ENCODE measurements at places on chromosomes 3 and 15.

DNA sequence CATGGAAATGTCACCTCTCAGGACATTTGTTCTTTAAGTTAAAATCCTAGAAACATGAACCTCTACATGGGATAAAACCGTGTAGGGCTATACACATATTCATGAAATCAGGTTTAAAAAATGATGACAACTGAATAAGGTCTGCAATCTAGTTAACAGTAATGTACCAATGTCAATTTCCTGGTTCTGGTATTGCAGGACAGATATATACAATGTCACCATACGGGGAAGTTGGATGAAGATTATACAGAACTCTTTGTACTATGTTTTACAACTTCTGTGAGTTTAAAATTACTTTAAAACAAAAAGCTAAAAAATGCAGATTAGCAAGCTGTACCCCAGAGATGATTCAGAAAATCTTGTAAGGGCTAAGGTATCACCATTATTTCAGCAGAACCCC, 6.7 kb downstream of the CNTN3 start:
- no peak for DNase-seq

DNA sequence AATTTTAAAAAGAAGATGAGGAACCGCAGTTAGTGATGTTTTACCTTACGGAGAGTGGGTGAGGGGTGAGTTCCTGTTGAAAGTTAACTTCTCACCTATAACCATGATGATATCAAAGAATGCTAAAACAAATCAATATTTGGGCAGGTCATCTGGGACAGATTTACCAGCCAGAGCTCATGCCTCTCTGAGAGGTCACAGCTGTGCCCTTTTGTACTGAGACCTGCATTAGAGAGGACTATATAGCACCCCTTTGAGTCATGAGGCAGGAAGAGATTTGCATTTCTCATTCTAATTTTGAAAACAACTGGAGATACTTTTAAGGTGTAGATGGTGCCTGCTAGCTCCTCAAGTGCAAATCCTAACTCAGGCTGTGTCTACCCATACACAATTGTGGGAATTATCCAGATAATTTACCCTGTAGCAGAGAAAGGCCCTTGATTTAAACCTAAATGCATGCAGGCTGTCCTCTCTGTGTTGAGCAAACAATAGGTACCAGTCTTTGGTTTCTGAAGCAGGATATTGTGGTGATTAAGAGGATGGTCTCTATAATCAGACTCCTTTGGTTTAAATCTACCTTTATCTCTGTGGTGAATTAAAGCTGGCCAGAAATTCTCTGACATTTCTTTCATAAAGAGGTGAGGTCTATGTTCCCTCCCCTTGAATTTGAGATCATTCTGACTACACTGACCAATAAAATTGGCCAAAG, 5.8 kb upstream of the TM4SF4 start:
- no peak for DNase-seq

- DNase-seq = no peak
These were observed 1.4 kb upstream of the ROBO2 start for GRCh38 chr3:77038468-77038929.

- DNase-seq = no peak
These were observed 8.8 kb downstream of the STOML1 start for GRCh38 chr15:73983211-73983727.

DNA sequence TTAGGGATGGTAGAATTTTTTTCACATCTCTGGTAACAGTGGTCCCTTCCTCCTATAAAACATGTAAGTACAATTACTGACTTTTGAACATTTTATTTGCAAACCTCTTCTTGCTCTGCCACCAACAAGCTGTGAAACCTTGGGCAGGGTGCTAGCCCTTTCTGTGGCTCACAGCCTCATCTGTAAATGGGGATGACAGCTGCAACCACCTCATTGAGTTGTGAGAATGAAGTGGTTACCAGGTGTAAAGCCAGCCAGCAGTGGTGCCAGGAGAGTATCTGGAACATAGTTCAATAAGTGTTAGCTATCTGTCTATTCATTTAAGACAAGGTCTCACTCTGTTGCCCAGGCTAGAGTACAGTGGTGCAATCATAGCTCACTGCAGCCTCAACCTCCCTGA, 278.1 kb downstream of the ERC2 start:
- no peak for DNase-seq

- no peak for DNase-seq
These were observed 51.5 kb downstream of the PRKAR2A start for GRCh38 chr3:48795997-48796732.

- DNase-seq = no peak
These were observed 62.8 kb downstream of the POLR2M start for GRCh38 chr15:57769266-57769665.

DNA sequence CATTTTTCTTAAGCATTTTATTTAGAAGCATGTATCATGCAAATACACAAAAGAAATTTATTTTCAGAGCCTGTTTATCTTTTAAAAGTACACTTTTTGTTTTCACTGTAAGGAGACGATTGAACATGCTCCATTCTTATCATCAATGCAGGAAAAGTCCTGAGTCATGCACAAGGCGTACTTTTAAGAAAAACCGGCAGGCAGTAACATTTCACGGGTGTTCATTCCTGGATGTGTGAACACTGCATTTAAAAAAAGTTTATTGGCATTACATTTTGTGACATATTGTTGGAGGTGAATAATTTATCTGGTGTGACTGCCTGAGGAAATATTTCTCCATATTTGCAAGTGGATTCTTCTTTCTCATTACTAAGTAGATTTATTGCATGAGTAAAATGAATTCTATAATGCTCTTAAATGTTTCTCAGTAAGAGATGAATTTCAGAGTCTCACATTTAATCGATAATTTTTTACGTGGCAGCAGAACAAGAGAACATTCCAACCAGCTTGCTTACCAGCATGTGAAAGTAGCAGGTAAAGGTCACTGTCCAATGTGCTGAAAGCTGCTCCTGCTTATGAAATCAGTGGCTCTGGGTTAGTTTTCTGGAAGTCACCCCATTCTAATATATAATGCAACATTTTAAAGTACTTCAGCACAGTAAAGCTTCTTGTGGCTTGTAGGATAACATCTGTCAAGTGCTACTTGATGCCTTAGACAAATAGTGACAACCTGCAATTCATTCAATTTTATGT, 87.0 kb downstream of the SV2B start:
- DNase-seq = no peak

- DNase-seq = no peak
These were observed 58.5 kb upstream of the PPARG start for GRCh38 chr3:12230406-12230805.

DNA sequence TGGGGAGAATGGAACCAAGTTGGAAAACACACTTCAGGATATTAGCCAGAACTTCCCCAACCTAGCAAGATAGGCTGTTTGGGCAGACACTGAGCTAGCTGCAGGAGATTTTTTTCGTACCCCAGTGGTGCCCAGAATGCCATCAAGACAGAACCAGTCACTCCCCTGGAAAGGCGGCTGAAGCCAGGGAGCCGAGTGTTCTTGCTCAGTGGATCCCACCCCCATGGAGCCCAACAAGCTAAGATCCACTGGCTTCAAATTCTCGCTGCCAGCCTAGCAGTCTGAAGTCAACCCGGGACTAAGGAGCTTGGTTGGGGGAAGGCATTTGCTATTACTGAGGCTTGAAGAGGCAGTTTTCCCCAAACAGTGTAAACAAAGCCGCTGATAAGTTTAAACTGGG, 152.4 kb downstream of the MBNL1 start:
- DNase-seq = no peak

GRCh38 chr3:194204042-194204987, 68.4 kb downstream of the HES1 start:
- no peak for DNase-seq

DNA sequence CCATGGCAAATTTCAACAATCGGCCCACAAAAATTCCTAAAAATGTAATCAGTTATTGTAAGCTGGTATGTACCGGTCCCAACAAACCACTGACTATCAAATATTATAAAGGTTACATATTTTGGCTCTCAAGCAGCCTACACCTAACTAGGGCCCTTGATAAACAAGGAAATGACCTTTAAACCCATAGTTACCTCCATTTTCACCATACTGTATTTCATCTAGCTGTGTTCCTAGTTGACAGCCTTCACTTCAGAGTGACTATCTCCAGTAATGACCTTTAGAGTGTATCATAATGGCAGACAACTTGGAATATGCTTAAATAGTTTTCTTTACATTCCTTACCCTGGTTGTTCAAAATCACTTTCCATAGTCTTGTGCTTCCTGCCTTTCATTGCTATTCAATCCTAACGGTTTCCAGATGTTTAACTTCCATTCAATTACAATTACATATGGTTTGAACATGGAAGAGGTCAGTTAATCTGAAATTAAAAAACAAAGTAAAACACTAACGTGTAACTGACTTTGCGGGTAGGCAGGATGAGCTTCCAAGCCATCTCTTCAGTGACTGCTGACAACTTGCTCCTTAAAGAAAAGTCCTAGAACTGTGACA, 111.9 kb upstream of the TSC22D2 start:
- DNase-seq = no peak

- DNase-seq = no peak
These were observed 5.0 kb upstream of the PRRT3 start for GRCh38 chr3:9957214-9957613.

GRCh38 chr3:38630606-38631005, 18.9 kb downstream of the SCN5A start:
- DNase-seq = no peak

DNA sequence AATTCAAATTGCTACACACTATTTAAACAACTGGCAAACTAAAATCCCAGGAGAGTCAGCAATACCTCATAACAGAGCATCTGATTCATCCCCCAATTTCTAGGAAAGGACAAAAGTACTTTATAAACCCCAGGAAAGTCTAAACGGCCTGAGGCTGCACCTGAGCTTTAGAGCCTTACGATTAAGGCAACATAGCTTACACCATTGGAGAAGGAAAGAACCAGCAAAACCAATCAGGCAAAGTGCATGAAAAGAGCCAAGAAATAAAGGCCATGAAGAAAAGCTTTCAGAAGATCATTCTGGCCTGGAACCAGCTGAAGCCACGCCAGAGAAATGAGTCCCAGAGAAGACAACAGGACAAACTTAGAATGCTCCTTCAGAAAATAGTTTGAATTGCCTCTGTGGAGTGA, 48.1 kb downstream of the PTPN9 start:
- no peak for DNase-seq

GRCh38 chr15:87490666-87491065, 765.9 kb downstream of the NTRK3 start:
- no peak for DNase-seq

DNA sequence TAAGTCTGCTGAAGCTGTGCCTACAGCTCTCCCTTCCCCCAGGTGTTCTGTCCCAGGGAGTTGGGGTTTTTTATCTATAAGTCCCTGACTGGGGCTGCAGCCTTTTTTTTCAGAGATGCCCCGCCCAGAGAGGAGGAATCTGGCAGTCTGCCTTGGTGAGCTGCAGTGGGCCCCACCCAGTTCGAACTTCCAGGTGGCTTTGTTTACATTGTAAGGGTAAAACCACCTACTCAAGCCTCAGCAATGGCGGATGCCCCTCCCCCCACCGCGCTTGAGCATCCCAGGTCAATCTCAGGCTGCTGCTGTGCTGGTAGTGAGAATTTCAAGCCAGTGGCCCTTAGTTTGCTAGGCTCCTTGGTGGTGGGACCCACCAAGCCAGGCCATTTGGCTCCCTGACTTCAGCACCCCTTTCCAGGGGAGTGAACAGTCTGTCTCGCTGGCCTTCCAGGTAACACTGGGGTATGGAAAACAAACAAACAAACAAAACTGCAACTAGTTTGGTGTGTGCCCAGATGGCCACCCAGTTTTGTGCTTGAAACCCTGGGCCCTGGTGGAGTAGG, 189.4 kb downstream of the MFSD1 start:
- DNase-seq = no peak

DNA sequence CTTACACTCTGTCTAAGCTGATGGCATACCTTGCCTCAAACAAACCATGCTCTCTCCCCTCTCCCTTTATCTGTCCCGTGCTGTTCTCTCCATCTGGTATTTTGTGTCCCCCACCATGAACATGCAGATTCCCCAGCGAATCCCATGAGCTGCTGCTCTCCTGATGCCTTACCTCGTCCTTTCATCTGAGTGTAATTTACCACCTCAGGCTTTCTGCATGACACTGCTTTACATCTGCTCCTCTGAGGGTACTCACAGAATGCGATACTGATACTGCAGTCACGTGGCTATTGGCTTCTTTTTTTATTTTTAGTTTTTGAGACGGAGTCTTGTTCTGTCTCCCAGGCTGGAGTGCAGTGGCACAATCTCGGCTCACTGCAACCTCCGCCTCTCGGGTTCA, 341.7 kb downstream of the PTPRG start:
- no peak for DNase-seq

DNA sequence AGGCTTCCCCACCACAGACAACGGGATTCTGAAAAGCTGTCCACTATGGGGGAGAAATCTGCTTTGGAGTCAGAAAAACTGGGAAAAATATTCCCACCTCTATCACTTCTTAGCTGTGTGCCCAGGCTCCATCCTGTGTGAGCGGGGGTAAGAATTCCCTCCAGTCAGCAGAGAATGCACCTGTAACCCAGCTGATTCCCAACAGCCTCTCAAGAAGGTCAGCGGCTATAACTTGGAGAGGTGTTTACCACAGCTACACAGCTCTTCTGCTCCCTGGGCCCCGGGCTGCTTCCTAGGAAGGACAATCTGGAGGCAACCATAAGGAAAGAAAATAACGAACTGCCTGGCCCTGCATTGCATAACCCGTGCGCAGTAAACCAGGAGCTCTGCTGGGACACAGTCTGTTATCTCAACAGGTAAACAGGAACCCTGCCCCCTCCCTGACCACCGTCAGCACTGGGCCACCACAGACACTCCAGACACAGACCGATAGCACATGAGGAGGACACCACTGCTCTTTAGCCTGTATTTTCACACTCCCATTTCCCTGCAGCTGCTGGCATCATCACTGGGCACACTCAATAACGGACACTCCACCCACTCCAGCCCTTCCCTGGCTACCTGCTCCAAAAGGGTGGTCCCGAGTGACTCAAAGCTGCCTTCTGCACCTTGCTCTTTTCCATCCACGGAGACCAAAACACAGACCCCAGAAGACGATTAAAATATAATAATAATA, 2.1 kb downstream of the RAB43 start:
- DNase-seq = no peak

- no peak for DNase-seq
These were observed 121.4 kb downstream of the GABRG3 start for GRCh38 chr15:27092390-27092789.

GRCh38 chr3:116065501-116065900, 379.8 kb downstream of the LSAMP start:
- no peak for DNase-seq

DNA sequence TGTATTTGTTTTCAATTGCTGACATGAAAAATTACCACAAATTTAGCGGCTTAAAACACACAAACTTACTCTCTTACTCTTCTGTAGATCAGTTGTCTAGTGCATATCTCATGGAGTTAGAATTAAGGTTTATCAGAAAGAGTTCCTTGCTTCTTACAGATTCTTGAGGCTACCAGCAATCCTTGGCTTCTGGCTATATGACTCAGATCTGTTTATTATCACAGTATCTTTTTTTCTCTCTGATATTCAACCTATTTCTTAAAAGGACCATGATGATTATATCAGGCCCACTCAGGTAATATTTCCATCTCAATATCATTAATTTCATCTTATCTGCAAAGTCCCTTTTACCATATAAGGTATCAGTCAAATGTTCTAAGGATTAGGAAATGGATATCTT, 263.5 kb upstream of the BCHE start:
- DNase-seq = no peak

GRCh38 chr3:48678056-48678455, 7.7 kb downstream of the NCKIPSD start:
- no peak for DNase-seq

All from stimulated activated CD8-positive, alpha-beta memory T cell treated with anti-CD3 and anti-CD28 coated beads, Interleukin-2, amount 100 ng/mL, for 48 hours (primary cell).